Ureter (tissue), 1 donor: ENCODE measurements at places on chromosomes 5 and 9. TPM values are rescaled to one million over a fixed set of nuclear protein-coding genes. Genes with fewer than 3 reads are reported as not detected.

Gene NEUROG1
- not detected for total RNA-seq

Gene FBP2
- total RNA-seq = 0.29 TPM

GRCh38 chr5:113269023-113269997, 165.5 kb downstream of the TSSK1B start:
- DNase-seq = no peak

GRCh38 chr5:143682246-143682905, 129.6 kb upstream of the HMHB1 start:
- DNase-seq = no peak

GRCh38 chr5:122532035-122532434, 220.0 kb downstream of the SNCAIP start:
- DNase-seq = no peak

GRCh38 chr9:99578666-99579065, 243.0 kb upstream of the NR4A3 start:
- DNase-seq = no peak

DNA sequence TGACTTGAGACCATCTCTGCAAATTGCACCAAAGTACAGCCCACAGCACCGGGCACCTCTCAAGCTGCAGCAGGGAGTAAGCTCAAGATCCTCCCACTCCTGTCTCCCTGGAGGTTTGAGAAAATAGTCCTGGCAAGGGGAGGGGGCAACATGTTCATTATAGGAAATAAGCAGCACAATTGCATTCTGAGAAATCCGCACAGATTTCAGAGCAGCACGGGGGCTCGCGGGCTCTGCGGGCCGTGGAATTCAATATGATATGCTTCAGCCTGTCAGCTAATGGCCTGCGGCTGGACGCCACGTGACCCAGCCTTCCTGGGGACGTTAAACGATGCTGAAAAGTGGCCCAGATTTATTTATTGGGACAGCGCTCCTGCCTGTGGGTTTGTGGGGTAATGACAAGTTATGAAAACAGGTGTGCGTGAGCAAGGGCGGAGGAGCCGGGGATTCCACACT, 156.4 kb downstream of the DAB2IP start:
- no peak for DNase-seq
